ENCODE measurements at places on chromosomes 11 and 22. TPM values are rescaled to one million over a fixed set of nuclear protein-coding genes. Genes with fewer than 3 reads are reported as not detected.

GRCh38 chr11:27716835-27717234, 16.6 kb upstream of the BDNF start:
- H3K4me1 ChIP-seq: peaks cover 61% of the 10 kb centered on the region
- no peaks in the 10 kb centered on the region for H3K36me3 ChIP-seq
- DNase-seq: peak; percentile 57
- H3K27me3 ChIP-seq: no peaks in the 10 kb centered on the region

DNA sequence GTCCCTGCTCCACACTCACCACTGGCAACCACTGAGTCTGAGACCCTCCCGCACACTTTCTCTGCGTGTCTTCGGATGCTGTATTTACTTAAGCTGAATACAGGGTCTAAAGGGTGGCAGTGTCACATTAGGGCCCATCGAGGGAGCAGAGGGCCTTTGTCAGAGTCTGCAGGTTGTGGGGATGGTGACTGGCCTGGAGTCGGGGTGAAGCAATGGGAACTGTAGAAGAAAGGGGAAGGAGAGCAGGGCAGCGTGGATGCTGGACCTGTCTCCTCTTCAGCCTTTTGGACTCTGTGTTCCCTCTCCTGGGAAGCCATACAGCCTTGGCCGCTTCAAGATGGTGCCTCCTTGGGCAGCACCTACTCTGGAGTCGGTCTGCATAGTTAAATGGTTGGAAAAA, 61.1 kb downstream of the ZBTB16 start:
- peaks cover 47% of the 10 kb centered on the region for H3K27me3 ChIP-seq
- H3K4me3 ChIP-seq: no peak overlapping the region
- no peaks in the 10 kb centered on the region for H3K4me1 ChIP-seq
- H3K36me3 ChIP-seq: no peaks in the 10 kb centered on the region
- no peak overlapping the region for H3K27ac ChIP-seq
- no peak for DNase-seq

- H3K4me1 ChIP-seq: peaks cover 33% of the 10 kb centered on the region
- peak overlapping the region; percentile 57 for H3K27ac ChIP-seq
- peak; percentile 11 for DNase-seq
- no peak overlapping the region for H3K4me3 ChIP-seq
- H3K27me3 ChIP-seq: no peaks in the 10 kb centered on the region
Measured at GRCh38 chr11:72856551-72857345, 42.5 kb downstream of the ATG16L2 start.

- peaks cover 2% of the 10 kb centered on the region for H3K4me1 ChIP-seq
- H3K27ac ChIP-seq: no peak overlapping the region
- DNase-seq: no peak
Measured at GRCh38 chr22:19869497-19870152, 15.0 kb upstream of the GNB1L start.

DNA sequence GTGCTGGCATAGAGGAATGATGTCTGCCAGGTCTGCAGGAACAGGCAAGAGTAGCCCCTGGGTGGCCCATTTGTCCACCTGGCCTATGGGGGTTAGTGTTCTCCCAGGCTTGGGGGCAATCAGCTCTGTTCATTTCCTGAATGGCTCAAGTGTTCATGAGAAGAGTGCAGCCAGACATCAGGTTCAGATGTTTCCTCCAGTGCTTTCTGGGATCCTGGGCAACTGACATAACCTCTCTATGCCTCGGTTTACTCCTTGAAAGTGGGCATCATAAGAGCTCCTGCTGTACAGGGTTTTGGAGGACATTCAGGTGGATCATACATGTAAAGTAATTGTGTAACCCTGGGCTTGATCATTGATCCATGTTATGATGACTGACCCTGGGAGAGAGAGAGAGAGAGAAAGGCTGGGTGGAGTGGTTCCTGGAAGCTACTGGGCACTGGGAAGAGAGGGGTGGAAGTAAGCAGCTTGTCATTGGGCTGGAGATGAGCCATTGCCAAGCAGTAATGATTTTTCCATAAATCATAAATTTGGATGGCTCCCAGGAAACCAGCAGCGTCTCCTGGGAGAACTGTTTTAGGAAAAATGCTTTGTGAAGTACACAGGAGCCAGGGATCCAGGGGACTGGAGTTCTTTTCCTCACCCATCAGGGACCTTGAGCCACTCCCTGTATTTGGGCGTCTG, 30.2 kb upstream of the ACCSL start:
- H3K27me3 ChIP-seq: peaks cover 5% of the 10 kb centered on the region
- peaks cover 39% of the 10 kb centered on the region for H3K4me1 ChIP-seq
- H3K27ac ChIP-seq: no peak overlapping the region
- H3K36me3 ChIP-seq: no peaks in the 10 kb centered on the region
- DNase-seq: no peak

RIN1 gene
- 49.8 TPM for total RNA-seq

POU2AF2 gene
- not detected for total RNA-seq
